Fibroblast of skin of right quadriceps (primary cell): ENCODE measurements at places on chromosomes 6 and 20.
A peak's percentile ranks its signal among the peaks of the same experiment; 100 is the strongest.

DNA sequence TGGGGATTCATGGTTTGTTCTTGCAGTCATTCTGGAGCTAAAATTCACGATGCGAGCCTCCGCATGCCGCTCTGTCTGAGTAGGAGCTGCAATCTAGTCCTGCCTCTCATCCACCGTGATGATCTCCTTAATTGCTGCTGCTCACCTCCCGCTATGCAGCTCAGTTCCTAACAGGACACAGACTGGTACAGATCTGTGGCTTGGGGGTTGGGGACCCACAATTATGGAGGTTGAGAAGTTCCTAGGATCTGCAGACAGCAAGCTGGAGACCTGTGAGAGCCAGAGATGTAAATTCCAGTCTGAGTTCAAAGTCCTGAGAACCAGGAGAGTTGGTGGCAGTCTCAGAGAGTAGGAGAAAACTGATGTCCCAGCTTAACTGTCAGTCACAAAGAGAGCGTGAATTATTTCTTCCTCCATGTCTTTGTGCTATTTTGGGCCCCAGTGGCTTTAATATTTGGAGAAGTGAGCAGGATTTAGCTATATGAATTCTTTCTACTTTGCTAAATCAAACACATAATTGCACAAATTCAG lies 378.7 kb upstream of the MAN1A1 start:
- DNase-seq = no peak

DNA sequence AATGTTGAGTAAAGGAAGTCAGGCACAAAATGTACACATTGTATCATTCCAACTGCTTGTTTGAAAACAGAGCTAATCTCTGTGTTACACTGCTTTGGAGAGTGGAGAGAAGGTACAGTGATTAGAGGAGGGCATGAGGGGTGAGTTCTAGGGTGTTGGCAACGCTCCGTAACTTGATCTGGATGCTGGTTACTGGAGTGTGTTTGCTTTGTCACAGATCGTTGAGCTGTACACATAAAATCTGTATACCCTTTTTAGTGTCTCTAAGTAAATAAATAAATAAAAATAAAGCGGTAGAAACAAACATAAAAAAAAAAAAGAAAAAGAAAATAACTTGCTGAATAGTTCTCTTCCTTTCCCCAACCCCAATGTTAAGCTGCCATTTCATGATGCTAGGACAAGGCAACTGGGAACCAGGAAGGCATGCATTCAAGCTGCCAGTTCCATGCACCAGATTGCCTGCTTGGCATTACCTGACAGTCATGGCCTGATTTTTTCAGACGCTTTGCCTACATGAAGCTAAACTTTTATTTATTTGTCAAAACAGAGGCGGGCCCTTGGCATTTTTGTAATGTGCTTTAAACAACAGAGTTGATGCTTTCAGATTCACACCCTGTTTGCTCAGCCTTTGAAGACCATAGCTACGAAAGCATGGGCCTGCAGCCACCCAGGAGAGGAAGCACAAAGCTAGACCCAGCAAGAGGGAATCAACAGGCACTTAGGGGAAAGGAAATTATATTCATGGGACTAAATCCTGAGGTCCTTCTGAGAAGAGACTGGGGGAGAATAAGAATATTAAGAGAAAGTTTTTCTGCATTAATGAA lies 21.2 kb downstream of the TNFRSF21 start:
- DNase-seq = no peak

- no peak for DNase-seq
These were observed 149.1 kb downstream of the SASH1 start for GRCh38 chr6:148491638-148492251.

- DNase-seq = no peak
These were observed 979.6 kb downstream of the TFAP2A start for GRCh38 chr6:9435281-9435680.

DNA sequence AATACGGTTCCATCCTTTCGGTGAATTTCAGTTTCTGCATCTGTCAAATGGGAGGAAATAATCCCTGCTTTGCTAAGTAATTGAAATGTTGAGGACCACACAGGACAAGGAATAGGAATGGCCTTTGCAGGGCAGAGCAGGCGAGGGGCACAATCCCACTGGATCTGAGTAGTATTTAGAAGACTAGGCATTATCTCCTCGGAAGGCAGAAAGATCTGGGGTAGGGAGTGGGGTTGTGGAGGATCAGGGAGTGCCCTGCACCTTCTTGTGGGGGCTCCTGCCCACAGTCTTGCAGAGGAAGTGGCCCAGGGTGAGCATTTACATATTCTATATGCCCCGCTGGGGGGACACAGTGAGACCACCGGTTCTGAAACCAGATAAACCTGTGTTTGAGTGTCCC lies 87.1 kb upstream of the SIRPA start:
- DNase-seq = no peak

- no peak for DNase-seq
These were observed 10.8 kb downstream of the TRIM26 start for GRCh38 chr6:30202366-30202765.

DNA sequence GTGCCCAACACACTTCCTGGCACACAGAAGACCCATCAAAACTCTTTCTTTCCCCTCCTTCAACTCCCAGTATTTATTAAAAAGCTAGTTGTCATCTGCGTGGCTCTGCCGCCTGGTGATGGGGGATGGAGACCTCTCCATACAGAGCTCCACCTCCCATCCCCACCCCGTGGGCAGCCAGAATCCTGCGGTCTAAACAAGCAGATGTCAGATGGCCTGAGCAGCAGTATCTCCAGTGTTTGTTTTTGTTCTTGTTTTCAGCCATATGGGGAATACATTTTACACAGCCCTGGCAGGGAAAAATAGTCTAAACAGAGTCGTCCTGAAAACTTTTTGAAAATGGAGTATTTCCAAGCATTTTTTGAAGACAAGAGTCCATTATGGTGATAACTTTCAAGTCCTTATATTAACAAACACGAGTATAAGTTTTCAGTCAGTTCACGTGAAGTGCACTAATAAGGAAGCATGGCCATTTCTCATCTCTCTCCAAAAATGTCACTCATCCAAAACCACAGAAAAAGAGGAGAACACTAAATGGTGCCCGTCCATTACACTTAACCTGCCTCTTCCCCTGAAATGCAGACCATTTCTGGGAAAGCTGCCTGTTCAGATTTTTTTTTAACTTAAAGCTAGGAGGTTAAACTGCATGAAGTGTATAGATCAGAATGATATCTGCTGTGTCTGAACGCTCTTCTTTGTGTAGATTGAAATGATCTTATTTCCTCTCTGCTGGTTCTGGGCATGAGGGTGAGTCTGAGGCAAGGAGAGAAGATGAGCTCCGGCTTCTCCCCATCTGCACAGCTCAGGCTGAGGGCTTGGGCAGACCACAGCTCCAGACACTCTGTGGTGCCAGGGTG lies 91.0 kb downstream of the TCP11 start:
- peak; percentile 69 for DNase-seq

GRCh38 chr20:45373353-45374100 lies 4.6 kb downstream of the TP53TG5 start:
- DNase-seq = peak; percentile 74

DNA sequence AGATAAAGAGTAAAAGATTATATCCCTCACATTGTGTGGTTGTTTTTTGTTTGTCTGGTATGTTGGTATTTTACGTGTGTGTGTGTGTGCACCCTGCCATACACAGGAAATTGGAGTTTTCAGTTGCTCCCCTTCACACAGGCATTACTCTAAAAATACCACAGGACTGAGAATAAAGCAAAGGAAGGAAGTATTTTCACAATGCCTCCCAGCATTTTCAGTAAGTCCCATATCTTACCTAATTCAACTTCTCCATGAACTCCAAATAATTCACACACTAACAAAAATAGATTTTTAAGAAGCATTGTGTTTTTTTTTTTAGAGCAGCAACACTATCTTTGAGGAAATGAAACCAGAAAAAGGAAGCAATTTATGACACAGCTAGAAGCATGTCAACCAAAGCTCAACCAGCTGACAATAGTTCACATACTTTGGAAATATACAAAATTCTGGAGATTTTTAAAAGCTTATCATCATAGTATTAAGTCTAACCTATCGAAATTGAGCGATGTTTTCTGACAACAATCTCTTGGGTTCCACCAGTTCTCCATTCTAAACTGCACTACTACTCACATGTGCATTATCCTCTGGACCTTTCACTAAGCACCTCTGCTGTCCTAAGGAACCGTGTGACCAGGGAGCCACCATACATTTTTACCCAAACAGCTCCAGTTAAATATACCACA lies 2.1 kb downstream of the UBE2J1 start:
- DNase-seq = peak; percentile 27

GRCh38 chr20:4951299-4951698 lies 50.0 kb downstream of the SLC23A2 start:
- peak; percentile 57 for DNase-seq

GRCh38 chr6:3538536-3538935 lies 81.7 kb upstream of the SLC22A23 start:
- no peak for DNase-seq

- no peak for DNase-seq
These were observed 164.5 kb downstream of the UNC5CL start for GRCh38 chr6:40874495-40874894.

GRCh38 chr6:149065121-149065520 lies 252.4 kb upstream of the TAB2 start:
- DNase-seq = no peak

GRCh38 chr6:118618676-118619377 lies 32.6 kb downstream of the CEP85L start:
- peak; percentile 26 for DNase-seq

DNA sequence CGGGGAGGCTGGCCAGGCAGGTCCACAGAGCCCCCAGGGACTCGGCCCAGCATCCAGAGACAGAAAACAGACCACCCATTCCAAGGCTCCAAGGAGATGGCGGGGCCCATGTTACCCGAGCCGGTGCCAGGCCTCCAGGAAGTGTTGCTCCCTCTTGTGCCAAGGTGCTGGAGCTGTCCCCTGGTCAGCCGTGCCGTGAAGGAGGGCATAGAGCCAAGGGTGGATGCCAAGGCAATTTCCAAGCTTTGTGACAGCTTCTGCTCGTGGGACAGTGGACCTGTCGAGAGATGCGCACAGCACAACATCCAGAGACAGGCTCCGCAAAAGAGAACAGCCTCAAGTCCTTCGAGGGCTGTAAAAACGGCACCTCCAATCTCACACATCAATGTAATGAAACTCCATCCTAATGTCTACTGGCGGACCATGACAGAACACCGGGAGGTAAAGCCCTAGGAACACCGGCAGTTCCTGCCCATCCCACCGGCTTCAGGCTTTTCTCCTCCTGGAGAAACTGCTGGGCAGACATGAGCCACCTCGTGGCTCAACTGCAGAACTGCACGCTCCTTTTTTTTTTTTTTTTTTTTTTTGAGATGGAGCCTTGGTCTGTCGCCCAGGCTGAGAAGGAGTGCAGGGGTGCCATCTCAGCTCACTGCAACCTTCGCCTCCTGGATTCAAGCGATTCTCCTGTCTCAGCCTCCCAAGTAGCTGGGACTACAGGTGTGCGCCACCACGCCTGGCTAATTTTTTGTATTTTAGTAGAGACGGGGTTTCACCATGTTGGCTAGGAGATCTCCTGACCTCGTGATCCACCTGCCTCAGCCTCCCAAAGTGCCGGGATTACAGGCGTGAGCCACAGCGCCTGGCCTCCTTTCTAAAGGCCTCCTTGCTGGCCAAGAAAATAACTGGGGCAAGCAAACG lies 30.9 kb upstream of the AVP start:
- DNase-seq = peak; percentile 56

DNA sequence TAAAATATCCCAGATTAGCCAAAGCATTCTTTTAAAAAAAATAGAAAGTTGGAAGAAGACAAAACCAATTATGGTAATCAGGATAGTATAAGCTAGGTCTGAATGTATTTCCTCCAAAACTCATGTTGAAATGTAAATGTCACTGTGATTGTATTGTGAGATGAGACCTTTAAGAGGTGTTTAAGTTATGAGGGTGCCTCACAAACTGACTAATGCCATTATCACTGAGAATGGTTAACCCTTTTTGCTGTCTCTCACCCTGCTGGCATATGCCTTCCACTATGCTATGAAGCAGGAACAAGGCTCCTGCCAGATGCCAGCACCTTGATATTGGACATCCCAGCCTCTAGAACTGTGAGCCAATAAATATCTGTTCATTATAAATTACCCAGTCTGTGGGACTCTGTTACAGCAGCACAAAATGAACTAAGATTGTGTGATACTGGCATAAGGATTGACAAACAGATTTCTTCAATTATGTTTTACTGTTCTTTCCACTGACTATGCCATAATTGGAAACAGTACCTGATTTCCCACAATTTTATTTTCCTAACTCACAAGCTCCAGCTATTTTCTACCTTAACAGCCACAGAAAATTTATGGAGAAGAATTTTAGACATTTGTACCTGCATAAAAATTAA lies 63.8 kb downstream of the IBTK start:
- no peak for DNase-seq

- DNase-seq = no peak
These were observed 72.8 kb upstream of the RALGAPA2 start for GRCh38 chr20:20785226-20785625.

GRCh38 chr6:169996378-169997051 lies 245.1 kb downstream of the ERMARD start:
- DNase-seq = no peak

GRCh38 chr6:139369568-139370282 lies 4.7 kb downstream of the CITED2 start:
- DNase-seq = peak; percentile 86

DNA sequence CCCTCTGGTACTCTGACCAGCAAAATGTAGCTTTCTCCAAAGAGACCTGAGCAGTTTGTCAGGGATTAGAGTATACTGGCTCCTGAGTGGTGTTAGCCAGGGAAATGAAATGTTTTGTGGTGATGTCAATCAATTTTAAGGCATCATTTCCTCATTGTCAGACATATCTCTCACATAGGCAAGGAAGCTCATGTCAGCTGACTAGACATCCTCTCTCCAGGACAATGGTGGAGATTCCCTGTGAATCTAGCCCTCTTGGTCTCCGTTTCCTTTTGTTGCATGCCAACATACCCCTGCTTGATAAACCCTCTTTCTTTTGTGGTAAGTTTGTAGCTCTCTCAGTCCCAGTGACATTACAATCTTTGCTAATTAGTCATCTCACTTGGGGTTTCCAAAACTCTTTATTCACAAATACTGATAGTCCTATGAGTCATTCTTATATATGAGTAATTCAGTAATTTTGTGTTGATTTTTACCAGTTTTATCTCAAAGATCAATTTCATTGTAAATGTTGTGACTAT lies 135.6 kb upstream of the PTPRK start:
- peak; percentile 96 for DNase-seq

- peak; percentile 65 for DNase-seq
These were observed 51.7 kb downstream of the CNKSR3 start for GRCh38 chr6:154458565-154459470.

DNA sequence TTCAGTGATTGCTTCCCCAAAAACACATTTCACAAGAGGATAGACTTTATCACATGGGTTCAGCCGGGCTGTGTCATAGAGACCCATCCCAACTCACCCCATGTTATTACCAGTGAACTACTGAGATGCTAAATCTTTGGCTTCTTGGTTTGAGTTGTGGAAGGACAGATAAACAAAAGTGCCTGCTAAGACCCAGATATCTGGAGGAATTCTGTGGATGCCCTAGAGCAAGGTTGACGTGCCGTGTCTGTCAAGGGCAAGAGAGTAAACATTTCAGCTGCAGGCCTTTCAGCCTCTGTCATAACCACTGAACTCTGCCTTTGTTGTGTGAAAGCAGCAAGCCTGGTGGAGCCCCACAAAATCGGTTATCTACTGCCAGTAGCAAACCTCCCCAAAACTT lies 11.2 kb upstream of the THBD start:
- no peak for DNase-seq

GRCh38 chr6:89154131-89154530 lies 8.3 kb downstream of the PM20D2 start:
- DNase-seq = peak; percentile 57
